ENCODE measurements at places on chromosomes 6 and 20.

DNA sequence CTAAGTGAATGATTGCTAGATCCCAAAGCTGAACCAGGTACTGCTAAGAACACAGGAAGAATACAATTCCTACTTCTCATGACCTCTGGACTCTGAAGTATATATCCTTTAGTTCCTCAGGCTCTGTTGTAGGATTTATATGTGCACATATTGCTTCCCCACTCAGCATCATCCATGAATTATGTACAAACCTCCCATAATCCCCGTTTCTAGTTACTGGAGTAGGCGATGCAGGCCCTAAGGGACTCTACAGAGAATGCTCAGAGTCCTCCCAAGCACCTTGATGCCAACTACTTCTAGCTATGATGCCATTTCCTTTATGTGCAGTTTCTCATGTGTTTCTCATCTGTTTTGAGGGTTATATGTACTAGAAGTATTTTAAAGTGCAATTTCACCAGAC, 154.9 kb upstream of the EPHA7 start:
- DNase-seq: no peak

GRCh38 chr6:128074567-128074966, 173.7 kb upstream of the THEMIS start:
- no peak for DNase-seq

DNA sequence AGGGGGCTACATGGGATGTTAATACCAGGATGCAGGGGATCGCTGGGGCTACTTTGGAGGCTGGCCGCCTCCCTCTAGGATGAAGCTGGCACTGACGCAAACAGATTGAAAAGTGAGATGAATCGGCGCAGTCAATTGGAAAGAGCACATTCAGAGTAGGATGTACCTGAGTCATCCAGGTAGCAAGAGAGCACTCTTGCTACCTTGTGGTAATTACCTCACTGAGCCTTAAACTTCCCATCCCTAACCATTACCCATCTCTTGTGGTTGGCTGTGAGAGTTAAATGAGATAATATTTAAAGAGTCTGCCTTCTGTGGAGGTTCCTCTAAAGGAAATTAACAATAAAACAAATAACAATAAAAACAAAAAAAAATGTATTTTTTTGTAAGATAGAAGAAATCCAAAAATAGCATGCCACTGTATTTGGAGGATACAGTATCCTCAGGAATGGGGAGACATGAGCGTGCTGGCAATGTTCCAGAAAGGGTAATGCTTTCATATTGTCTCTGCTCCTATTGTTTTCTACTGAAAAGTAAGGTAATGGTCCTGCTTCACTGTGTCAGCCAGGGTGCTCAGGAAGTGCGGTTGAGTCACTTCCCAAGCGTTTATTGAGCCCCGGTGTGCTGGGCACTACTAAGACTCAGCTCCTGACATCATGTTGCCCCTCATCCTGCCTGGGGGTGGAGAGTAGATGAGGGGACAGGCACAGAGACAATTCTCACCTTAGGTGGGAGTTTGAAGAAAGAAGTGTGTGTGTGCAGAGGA, 301.1 kb downstream of the EYA4 start:
- DNase-seq: no peak

GRCh38 chr20:23641936-23642751, 4.4 kb upstream of the CST3 start:
- DNase-seq: no peak

- no peak for DNase-seq
Observed at GRCh38 chr6:13711324-13711732, 307 bp downstream of the RANBP9 start.

DNA sequence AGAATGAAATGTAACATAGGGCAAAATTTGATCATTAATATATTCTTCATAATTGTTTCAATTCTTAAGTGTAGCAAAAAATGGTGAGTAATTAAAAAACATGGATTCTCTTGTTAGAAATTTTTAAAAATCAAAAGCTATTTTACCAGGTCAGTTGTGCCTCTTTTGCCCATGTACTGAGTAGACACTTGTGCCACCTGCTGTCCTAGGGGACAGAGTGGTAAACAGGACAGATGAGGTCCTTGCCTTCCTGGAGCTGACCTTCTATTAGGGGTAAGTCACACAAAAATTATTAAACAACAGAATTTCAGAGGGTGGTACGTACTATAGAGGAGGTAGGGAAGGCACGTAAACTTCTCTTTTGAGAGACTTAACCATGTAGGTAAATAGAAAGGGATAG, 6.5 kb downstream of the RNF24 start:
- no peak for DNase-seq

GRCh38 chr6:24980507-24981385, 45.0 kb upstream of the RIPOR2 start:
- DNase-seq: no peak

DNA sequence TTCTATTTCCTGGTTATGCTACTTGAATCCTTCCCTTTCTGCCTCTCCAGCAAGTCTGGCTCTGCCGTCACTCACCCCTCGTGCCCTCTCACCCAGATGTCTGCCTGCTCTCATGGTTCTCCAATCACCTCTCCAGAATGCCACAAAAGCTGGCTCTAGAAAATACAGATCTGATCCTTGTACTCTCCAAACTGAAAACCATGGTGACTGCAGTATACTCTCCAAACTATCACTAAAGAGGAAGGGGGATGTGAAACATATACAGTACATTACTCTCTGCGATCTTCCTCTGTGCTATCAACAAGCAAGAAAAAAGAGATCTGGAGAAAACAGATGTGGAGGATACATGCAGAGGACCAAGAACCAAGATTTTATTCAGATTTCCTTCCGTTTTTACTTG, 91.1 kb downstream of the ATXN1 start:
- no peak for DNase-seq

- no peak for DNase-seq
Observed at GRCh38 chr6:139990856-139991465, 616.5 kb upstream of the CITED2 start.

DNA sequence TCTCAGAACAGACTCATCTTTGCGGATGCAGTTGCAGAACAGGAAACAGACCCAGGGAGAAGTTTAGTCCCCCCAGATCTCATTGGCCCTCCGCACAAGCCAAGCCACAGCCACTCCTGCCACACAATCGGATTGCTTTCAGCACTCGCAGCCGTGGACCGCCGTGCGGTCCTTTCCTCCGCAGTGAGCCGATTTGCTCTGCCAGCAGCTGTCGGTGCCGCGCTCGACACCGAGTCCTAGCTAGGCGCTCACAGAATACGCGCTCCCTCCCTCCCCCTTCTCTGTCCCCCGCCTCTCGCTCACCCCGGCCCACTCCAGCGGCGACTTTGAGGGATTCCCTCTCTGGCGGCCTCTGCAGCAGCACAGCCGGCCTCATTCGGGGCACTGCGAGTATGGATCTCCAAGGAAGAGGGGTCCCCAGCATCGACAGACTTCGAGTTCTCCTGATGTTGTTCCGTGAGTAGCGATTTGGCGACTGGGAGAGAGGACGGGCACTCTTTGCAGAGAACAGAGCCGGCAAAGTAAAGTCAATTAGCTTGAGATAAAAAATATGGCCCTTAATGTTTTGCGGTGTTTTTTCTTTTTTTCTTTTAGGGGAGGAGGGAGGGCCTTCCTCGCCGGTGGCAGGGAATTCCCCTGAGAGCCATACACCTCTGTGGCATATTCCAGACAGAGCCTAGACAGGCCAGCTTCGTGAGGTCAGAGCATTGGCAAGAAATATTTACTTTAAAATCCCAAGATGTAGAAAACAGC, at the start of gene LAMP5:
Gene LAMP5 (plus strand): TSS at position 130 of the 753 bp plus-strand sequence. CDS start 263 bp downstream, at position 393.
- no peak for DNase-seq

GRCh38 chr6:4776493-4777393, 539 bp downstream of the CDYL start:
- DNase-seq: peak; percentile 29
